ENCODE measurements at places on chromosomes 1 and 21.

DNA sequence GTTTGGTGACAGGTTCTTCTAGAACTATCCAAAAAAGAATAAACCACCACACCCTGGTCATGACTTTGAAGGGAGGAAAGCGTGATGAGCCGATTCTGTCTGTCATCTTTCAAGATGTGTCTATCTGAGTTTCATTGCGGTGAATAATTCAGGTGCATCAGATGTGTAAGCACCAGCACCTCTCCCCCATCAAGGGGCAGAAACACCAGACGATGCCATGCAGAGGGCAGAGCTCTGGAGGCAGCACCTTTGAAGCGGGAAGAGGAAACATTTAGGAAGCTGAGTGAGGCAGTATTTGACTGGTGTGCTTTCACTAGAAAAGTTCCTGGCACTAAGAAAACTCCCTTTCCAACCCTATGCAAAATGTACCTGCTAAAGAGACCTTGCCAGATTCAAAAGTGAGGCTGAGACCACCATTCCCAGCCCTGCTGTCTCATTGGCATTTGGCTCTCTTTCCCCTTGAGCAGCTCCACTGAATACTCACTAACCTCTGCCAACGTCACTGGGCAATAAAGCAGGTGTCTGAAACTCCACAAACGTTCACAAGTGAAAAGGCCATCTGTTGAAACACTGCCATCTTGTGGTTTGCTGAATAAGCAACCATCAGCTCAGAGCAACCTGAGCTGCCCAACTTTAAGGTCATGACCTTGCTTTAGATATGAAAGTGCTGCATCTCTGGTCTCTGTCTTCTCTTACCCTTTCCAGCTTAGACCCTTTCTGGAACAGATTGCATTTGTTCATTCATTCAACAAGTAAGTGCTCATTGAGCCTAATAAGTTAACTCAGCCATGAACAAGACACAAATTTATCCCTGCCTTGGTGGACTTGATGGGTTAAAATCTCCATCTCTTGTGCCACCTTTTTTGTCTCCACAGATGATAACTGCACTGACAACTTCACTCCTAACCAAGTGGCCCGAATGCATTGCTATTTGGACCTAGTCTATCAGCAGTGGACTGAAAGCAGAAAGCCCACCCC, 228.6 kb downstream of the PAPPA2 start:
- peak; percentile 38 for ATAC-seq
- no peaks in the 10 kb centered on the region for H3K36me3 ChIP-seq
- no peak overlapping the region for H3K27ac ChIP-seq
- no peaks in the 10 kb centered on the region for H3K27me3 ChIP-seq
- no peaks in the 10 kb centered on the region for H3K4me1 ChIP-seq

GRCh38 chr1:55305735-55306134, 90.6 kb upstream of the USP24 start:
- peak; percentile 85 for ATAC-seq
- H3K4me3 ChIP-seq = no peak overlapping the region
- peak overlapping the region; percentile 69 for H3K27ac ChIP-seq
- peaks cover 10% of the 10 kb centered on the region for H3K4me1 ChIP-seq

DNA sequence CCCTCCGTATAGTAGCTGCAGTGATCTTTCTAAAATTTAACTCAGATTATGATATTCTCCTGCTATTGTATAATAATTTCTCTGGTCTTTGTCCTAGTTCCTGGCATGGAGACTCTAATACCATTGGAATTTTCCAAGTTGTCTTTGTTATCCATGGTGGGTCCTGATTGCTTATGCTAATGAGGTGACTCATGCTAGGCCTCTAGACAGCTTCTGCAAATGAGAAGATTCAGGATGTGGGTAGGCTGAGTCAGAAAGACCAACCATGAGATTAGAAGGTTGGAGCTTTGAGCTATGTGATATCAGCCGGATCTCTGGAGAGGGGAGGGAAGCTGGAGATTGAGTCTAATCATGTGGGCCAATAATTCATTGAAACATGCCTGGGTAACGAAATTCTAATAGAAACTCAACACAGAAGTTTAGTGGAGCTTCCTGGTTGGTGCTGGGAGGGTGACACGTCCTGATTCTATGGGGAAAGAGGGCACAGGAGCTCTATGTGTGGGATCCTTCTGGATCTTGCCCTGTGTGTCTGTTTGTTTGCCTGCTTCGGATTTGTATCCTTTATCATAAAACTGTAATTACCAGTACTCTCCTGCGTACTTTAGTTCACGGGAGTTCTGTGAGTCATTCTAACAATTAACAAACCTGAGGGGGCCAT, 73.2 kb upstream of the CNIH3 start:
- peaks cover 19% of the 10 kb centered on the region for H3K4me1 ChIP-seq
- H3K4me3 ChIP-seq = peak overlapping the region; percentile 48
- peak overlapping the region; percentile 63 for H3K27ac ChIP-seq
- no peaks in the 10 kb centered on the region for H3K27me3 ChIP-seq
- H3K36me3 ChIP-seq = no peaks in the 10 kb centered on the region

- no peak for ATAC-seq
- H3K36me3 ChIP-seq = peaks cover 6% of the 10 kb centered on the region
Observed at GRCh38 chr1:27549807-27550408, 54.0 kb downstream of the AHDC1 start.

DNA sequence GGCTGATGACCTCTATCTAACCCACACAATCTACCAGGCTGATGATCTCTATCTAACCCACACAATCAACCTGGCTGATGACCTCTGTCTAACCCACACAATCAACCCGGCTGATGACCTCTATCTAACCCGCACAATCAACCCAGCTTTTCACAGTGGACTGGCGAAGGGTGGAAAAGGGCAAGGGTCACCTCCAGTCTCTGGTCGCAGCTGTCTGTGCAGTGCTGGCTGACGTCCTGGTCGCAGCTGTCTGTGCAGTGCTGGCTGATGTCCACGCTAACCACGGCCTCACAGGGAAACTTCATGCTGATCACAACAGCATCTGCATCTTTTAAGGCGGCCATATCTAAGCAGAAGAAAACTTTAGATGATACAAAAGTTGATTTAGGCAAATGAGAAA, 12.2 kb upstream of the CCDC27 start:
- no peak for ATAC-seq
- H3K4me3 ChIP-seq = no peak overlapping the region
- peaks cover 1% of the 10 kb centered on the region for H3K4me1 ChIP-seq
- no peaks in the 10 kb centered on the region for H3K27me3 ChIP-seq

- no peak overlapping the region for H3K4me3 ChIP-seq
- peaks cover 9% of the 10 kb centered on the region for H3K4me1 ChIP-seq
- no peak for ATAC-seq
- no peak overlapping the region for H3K27ac ChIP-seq
Observed at GRCh38 chr1:8047686-8048445, 21.8 kb upstream of the ERRFI1 start.
